ENCODE measurements at places on chromosomes 2 and 18. TPM values are rescaled to one million over a fixed set of nuclear protein-coding genes. Genes with fewer than 3 reads are reported as not detected.

DNA sequence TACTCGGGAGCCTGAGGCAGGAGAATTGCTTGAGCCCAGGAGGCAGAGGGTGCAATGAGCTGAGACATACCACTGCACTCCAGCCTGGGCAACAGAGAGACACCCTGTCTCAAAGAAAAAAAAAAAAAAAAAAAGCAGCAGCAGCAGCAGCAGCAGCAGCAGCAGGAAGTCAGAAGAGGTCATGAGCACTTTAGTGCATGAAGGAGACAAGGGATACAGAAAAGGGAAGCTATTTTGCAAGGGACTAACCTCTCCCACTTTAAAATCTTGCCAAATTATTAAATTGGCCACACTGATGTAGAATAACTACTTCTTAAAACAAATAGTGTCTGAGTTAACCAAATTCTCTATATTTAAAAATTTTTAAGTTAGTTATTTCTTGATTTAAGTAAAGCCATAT is 113.4 kb upstream of the PDE1A start:
- DNase-seq = no peak

DNA sequence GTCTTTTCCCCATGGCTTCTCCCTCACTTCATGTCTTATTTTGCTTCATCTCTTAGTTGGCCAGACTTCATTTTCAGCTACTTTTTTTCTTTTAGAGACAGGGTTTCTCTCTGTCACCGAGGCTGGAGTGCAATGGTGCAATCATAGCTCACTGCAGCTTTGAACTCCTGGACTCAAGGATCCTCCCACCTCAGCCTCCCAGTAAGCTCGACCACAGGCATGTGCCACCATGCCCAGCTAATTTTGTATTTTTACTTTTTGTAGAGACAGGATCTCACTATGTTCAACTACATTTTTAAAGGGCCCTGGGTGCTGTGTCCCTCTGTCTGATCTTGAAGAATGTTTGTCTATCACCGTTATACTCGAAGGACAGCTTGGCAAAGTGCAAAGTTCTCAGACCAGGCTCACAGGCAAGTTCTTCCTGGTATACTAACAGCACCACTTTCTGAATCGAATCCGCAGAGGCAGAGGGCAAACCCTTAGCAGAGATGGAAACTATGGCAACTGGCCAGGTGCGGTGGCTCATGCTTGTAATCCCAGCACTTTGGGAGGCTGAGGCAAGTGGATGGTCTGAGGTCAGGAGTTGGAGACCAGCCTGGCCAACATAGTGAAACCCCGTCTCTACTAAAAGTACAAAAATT is 60.9 kb downstream of the SOWAHC start:
- DNase-seq = no peak

- no peak for DNase-seq
These were observed 113.6 kb upstream of the ATP8B1 start for GRCh38 chr18:57916684-57917083.

DNA sequence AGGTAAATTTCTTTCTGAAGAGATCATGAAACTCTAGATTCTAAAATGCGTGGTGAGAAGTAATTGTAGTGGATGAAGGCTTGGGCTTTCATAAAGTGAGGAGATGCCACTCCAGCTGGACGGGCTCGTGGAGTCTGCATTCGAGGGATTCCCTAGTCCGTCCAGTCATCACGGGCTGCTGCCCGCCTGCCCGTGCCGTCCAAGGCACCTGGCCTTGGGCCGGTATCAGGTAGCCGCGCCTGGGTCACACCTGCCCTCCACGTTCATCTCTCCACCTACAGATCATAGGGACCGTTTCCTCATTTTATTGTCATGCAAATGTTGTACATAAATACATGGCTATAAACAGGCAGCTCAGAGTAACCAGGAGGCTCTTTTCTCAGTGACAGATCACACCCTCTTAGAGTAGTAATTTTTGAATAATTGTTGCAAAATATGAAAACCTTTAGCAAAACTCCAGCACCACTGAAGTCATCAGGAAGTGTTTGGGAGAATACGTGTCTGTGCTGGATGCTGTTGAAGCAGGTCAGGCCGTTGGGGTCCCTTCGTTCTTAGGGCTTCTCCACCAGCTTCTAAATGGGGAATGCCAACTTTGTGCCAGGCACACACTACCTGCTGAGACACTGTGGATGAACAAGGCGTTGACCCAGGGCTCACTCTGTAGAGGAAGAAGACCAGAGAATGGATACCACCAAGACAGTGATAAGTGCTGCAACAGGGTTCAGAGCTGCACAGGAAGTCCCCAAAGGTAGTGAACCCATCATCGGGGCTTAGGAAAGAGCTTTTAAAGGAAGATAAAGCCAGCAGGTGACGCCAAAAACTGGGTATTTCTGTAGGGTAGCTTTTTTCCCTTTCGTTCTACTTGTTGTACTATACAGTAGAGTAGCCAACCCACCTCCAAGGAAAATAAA is 112.5 kb downstream of the FAM210A start:
- no peak for DNase-seq

DNA sequence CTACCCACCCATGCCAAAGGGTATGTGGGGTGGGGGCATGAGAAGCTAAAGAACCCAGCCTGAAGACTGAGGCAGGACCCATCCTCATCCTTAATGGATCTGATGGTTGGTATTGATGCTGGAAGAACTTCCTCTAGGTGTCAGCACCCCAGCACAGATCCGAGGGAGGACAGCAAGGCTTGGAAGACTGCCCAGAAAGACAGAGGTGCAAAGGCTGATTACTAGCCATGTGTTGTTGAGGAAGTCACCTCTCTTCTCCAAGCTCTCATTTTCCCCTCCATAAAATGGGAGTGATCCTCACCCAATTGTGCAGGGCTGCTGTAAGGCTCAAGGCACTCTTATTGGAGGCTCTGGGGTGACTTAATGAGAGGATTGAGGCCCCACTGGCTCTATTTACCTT is 256.5 kb downstream of the CELF4 start:
- no peak for DNase-seq

GRCh38 chr2:175175320-175175719 is 6.2 kb downstream of the ATP5MC3 start:
- DNase-seq = no peak

DNA sequence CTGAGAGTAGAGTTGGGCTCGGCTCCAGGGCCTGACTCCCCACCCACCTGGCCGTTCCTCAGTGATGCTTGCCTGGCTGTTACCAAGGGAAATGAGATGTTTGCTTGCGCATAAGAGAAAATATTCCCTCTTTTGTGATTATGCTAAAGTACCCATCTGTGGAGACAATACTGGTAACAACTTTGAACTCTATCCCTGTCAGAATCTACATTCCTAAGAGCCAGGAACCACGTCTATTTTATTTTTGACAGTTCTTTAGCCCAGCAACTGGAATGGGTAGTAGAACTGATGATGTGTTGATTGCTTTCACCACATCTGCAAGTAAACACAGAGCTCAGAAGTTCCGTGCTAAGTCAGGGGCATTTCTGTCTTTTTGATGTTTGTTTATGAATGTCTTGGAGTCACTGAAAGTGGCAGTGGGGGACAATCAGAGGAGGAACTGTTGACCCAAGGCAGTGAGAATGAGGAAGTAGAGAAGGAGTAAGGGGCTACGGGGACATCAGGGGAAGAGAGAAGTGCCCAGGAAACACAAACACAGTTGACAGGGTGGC is 348.3 kb upstream of the SOX11 start:
- DNase-seq = no peak

DNA sequence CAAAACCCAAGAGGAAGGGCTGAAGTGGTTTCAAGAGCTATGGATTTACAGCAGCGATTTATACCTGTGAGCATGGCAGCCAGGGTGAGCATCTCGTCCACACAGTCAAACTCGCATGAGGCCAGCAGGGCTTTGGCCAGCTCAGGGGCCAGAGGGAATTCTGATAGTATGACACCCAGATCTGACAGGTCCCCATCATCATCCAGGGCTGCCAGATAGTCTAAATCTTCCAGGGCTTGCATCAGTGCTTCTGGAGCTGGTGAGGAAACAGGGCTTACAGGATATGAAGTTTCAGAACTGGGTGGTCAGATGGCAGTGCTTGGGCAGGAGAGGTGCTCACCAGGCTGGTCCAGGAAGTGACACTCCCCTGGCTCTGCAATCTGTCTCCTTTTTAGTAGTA is 3.5 kb downstream of the DQX1 start:
- DNase-seq = no peak

- DNase-seq = no peak
These were observed 433.7 kb downstream of the BCL11A start for GRCh38 chr2:60119778-60120177.

GAREM2 gene
- polyA plus RNA-seq = 5.2 TPM

C1GALT1C1L gene
- polyA plus RNA-seq = 1.3 TPM

RESP18 gene
- not detected for polyA plus RNA-seq

SCN2A gene
- not detected for polyA plus RNA-seq

RAB27B gene
- polyA plus RNA-seq = 0.30 TPM

Data from hindlimb muscle (tissue), 1 donor.